ENCODE measurements at places on chromosomes 7 and 10.

DNA sequence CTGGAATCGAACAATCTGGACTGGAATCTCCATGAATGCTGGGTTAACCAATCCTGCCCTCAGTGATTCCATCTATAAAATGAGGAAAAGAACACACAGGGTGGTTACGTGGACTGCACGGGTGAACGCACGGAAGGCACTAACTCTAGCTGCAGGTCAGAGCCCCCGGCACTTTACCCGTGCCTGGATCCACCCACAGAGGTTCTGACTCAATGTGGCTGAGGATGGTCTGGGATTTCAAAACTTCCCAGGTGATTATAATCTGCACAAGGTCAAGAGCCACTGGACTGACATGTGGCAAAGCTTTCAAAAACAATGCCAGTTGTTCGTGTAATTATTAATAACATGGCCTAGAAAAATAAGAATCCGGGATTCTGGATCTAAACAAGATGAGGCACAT is 29.2 kb downstream of the KIAA1549 start:
- no peak for DNase-seq

DNA sequence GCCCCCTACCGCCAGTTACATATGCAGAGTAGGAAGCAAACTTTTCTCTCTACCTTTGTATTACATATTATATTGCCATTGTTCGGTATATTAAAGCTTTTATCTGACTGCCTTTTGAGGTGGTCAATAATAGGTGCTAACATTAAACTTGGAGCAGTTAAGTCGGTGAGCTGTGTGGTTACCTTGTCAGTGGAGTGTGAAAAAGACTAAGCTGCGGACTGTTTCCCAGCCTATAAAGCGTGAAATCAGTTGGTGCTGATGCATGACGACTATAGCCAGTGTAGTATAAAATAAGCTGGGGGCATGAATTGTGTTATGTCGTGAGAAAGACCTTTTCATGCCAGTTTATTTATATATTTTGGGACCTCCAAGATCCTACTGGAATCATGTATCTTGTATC is 33.7 kb downstream of the R3HCC1L start:
- DNase-seq: no peak

DNA sequence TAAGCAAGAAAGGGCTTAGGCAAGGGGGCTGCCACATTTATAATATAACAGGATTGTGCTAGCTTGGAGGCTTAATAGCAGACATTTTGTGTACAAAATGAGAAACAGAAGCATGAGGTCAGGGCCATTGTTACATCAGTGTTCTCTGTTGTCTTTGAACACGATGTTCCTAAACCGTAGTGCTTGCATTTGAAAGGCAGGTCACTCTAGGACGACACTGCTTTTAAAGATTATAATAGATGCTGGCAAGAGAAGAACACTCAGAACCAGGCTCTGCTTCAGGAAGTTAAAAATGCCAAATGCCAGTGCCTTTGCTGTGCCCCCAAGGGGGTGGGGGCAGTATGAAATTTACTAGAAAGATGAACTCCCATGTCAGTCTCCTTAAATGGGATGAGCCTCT is 91.1 kb downstream of the SORCS3 start:
- DNase-seq: no peak

- no peak for DNase-seq
Measured at GRCh38 chr10:86188326-86188725, 178.3 kb downstream of the GRID1 start.

DNA sequence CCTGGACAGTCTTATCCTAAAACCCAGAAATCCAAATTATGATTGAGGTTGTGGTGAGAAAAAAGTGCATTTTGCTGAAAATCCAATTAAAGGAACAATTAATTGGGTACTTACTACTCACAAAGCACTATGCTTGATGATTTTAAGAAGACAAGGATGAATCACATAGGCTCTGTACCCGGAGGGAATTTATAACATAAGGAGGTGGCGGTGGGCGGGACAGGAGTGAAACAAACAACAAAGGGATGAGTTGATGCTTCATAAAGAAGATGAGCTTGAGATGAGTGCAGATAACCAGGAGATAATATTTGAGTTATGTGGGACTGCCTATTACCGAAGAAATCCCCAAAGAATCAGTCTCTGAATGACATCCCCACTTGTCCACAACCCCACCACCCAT is 171.1 kb upstream of the FZD8 start:
- no peak for DNase-seq

GRCh38 chr10:16856567-16856966 is 39.3 kb upstream of the RSU1 start:
- no peak for DNase-seq

GRCh38 chr7:147894271-147894670 is 696.3 kb upstream of the C7orf33 start:
- no peak for DNase-seq

GRCh38 chr7:75567948-75568595 is 76.0 kb downstream of the SPDYE5 start:
- DNase-seq: no peak

DNA sequence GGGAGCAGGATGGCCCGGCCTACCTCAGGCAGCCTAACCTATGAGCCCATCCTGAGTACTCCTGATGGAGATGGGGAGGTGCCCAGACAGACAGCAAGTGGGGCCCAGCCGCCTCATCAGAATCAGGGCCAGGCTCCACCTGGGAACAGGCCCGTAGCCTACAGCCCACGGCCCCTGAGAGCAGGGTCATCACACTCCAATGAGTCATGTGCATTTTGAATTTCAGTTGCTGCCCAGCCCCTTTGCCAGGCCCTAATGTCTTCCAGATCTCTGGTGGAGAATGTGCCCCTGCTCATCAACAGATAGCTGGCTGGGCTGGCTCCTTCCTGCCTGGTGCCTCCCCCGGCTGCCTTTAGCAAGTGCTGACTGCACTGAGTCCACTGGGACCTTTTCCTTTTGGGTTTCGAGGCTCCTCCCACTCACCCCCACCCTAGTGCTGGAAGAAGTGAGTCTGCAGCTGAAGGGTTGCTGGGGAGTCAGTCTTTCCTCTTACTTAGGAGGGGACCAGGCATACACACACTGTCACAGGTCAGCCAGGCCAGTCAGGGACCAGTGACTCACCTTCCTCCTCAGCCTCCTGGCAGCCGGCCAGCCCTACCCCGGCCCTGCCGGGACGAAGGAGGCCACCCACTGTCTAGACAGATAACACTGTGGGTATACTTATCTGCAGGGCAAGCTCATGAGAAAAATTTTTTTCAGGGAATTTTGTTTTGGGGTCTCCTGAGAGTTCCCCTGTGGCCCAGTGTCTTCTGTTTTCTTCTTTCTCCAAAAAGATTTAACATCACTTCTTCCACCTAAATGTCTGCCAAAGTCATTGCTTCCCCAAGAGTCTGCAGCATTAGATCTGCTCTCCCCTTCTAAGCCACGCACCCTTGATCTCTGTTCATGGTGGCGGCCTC is 9.1 kb upstream of the ASIC3 start:
- no peak for DNase-seq

DNA sequence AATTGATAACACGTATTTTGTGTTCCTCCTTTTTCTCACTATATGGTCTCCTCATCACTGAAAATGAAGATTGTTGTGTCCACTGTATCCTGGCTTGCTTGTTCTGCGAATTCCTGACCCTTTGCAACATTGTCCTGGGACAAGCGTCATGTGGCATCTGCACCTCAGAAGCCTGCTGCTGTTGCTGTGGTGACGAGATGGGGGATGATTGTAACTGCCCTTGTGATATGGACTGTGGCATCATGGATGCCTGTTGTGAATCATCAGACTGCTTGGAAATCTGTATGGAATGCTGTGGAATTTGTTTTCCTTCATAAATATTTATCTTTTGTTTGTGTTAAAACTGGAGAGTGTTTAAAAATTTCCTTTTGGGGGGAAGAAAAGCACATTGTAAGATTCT is 93.7 kb downstream of the MDFIC start:
- DNase-seq: no peak

DNA sequence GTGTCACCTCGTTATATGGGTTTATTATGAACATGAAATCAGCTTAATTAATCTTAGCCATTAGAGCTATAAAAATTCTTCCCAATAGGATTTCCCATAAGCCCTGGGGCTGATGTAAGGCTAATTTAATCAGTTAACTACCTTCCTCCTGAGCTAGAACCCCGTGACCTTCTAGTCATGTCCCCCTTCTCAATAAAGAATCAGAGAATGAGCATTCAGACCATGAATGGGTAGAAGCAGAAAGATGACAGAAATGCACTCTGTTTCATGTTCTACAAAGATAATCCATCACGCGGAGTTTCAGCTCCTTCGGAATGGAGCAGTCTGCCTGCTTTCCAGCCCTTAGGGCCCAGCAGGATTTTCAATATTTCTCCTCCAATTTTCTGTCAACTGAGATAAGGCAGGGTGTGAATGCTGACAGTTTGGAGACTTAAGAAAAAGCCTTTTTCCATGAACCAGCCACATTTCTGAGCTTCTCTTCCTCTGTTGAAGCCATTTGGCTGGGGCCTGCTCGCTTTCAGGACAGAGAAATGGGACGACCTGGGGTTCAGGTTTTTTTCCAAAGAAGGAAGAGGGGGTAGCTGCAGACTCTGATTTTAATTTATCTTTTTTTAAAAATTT is 211.0 kb downstream of the NEBL start:
- DNase-seq: no peak

GRCh38 chr7:128398016-128398840 is 11.6 kb downstream of the IMPDH1 start:
- no peak for DNase-seq

DNA sequence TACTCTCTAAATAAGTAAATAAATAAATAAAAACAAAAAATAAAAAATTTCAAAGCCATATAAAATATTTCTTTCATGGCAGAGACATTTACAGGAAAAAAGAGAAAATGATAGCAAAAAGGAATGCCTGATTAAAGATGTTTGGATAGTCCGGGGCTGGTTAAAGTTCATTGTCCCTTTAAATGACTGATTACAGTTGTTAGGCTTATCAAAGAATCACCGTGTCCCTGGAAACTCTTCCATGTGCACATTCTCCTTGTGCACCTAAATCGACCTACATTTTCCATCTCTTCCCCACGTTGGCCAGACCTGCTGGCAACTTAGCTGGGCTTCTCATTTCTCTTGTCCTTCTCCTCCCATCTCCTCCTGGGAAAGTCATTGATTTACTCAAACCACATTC is 69.1 kb downstream of the ABCB5 start:
- no peak for DNase-seq

DNA sequence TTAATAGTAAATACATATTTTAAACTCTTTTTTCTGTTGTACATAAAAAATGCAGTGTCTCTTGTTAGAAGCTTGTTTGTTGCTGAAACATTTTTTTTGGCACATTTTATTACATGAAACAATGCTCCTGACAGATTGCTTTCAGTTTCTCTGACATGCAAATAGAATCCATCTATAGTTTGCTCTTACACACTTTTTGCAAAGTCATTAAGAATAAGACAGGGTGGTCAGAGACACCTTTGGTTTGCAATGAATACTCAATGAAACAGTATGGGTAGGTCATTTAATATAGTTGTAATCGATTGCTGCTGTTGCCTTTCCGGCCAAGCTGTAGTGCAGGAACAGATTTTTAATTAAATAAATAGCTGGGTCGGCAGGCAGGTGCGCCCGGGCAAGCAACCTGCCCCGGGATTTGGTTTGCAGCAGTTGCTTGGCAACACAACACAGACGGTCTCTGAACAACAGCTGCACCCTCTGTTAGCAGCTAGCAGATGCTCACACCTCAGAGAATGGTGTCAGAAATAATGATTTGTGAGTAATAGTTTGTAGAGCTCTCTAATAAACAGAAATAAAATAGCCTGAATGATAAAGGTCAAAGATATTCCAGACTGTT is 115.7 kb upstream of the CACNA2D1 start:
- DNase-seq: no peak

- no peak for DNase-seq
Measured at GRCh38 chr7:65975814-65976445, 6.1 kb downstream of the GUSB start.

GRCh38 chr10:28969413-28969812 is 292.1 kb downstream of the BAMBI start:
- DNase-seq: no peak

- DNase-seq: no peak
Measured at GRCh38 chr10:124061030-124061429, 32.4 kb downstream of the CHST15 start.

DNA sequence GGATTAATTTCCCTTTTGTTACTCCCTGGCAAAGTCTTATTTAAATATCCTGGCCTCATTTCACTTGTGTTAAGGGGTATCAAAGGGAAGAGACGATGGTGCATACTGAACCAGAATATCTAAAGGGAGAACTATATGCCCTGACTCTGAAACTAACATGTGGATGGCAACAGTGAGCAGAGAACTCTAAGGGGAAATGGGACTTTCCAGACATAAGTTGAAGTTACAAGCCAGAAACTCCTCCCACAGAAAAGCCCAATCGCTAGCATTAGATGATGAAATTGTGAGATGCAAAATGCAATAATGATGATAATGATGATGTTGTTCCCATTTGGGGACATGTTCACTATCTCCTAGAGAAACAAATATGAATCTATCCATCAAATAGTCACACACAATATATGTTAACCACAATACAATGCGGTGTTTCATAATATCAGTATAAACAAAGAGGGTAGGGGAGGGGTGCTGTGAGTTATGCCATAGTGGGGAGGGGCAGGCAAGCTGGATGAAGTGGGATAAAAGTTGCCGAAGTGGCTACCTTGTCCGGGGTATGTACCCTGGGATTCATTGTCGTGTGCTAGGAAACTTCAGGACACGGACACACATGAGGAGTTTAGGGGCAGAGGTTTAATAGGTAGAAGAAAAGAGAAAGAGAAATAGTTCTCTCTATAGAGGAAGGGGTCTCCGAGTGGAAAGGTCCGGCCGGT is 37.1 kb downstream of the TMEM229A start:
- no peak for DNase-seq

- DNase-seq: no peak
Measured at GRCh38 chr10:100333661-100334440, 3.8 kb upstream of the PKD2L1 start.

- DNase-seq: no peak
Measured at GRCh38 chr10:34716958-34717357, 98.1 kb downstream of the PARD3 start.

DNA sequence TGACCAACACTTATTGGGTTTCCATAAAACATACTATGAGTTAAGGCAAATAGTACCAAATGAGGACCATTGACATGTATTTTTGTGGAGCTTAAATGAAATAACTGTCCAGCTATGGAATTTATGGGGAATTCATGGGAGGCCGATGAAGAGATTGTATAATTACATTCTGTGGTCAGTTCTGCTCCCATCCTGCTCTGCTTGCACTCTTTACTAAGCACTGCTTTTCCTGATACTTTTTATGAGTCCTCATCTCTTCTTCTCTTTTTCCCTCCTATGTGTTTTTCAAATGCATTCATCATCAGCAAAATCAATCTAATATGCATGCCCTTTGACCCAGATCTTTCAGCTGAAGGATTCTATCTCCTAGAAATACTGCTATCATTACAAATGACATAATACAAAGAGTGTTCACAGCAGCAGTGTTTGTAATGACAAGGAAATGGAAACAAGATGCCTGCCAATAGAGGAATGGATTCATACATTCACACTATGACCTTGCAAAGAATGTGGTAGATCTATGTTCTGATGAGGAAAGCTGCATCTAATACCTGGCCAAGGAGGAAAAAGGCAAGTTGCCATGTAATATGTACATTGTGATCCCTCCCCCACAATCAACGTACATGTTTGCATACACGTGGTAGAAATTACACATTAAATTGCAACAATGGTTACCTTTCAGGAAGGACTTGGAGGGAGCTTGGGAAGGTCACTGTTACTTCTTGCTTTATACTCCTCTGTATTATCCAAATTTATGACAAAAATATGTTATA is 73.9 kb downstream of the PCGF5 start:
- no peak for DNase-seq

GRCh38 chr7:105212212-105212611 is 176.5 kb downstream of the SRPK2 start:
- no peak for DNase-seq

Data from activated T-helper 1 cell treated with anti-CD3 and anti-CD28 coated beads, Interleukin-2, amount 50 U/mL, for 16 hours (primary cell).